ENCODE measurements at places on chromosomes 5 and 9. TPM values are rescaled to one million over a fixed set of nuclear protein-coding genes. Genes with fewer than 3 reads are reported as not detected.

Gene FOXD4L3
- not detected for total RNA-seq

Gene ZNF454
- not detected for total RNA-seq

Gene DNM1
- total RNA-seq = 55.8 TPM

Gene PGM5
- 0.67 TPM for total RNA-seq

Gene PLAC8L1
- total RNA-seq = 0.52 TPM

Gene ANXA6
- 235 TPM for total RNA-seq

Gene DDX4
- total RNA-seq = not detected

Gene CSF1R
- 0.19 TPM for total RNA-seq

Gene SLC35D2
- 34.3 TPM for total RNA-seq

GRCh38 chr9:32574858-32575257 lies 1.9 kb upstream of the NDUFB6 start:
- no peak overlapping the region for H3K4me3 ChIP-seq
- peaks cover 5% of the 10 kb centered on the region for H3K4me1 ChIP-seq
- H3K27me3 ChIP-seq = no peaks in the 10 kb centered on the region
- no peak for DNase-seq

DNA sequence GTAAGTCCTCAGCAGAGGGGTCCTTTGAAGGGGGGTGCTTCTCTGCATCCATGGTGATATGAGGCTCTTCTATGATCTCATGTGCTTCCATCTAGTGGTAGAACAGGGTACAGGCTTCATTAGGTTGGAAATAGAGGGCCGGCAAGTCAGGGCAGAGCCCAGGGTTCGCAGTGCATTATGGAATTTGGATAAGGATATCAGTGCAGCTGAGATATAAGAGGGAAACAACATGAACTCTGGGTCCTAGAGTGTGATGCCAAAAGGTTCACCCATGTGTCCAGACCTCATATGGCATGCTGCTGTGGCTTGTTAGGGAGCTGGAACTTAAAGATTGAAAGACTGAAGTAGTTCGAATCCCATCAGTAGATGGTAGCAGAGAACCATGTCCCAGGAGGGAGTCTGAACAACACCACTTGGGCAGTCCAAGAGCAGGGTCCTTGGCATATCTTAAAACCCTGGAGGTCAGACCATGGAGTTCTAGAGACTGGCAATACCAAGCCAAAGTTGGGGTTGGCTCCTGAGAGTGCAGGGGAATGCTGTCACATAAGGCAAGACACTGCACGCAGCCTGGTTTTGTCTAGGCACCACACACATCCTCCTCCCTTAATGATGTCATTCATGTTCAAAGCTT lies 2.3 kb downstream of the FAM221B start:
- H3K36me3 ChIP-seq = no peaks in the 10 kb centered on the region
- H3K27ac ChIP-seq = no peak overlapping the region
- no peaks in the 10 kb centered on the region for H3K27me3 ChIP-seq

GRCh38 chr9:136255166-136255538 lies 9.5 kb upstream of the QSOX2 start:
- no peaks in the 10 kb centered on the region for H3K27me3 ChIP-seq
- no peak overlapping the region for H3K4me3 ChIP-seq
- H3K4me1 ChIP-seq = peaks cover 3% of the 10 kb centered on the region
- H3K27ac ChIP-seq = no peak overlapping the region

- H3K27me3 ChIP-seq = no peaks in the 10 kb centered on the region
- no peak for DNase-seq
- no peaks in the 10 kb centered on the region for H3K4me1 ChIP-seq
- no peaks in the 10 kb centered on the region for H3K36me3 ChIP-seq
- no peak overlapping the region for H3K4me3 ChIP-seq
- H3K27ac ChIP-seq = no peak overlapping the region
These were observed 128.9 kb downstream of the SLF1 start for GRCh38 chr5:94747371-94747770.

GRCh38 chr5:1005249-1005851 lies 3.3 kb upstream of the NKD2 start:
- H3K27ac ChIP-seq = no peak overlapping the region
- H3K27me3 ChIP-seq = peaks cover 91% of the 10 kb centered on the region
- no peaks in the 10 kb centered on the region for H3K36me3 ChIP-seq
- no peak for DNase-seq
- no peaks in the 10 kb centered on the region for H3K4me1 ChIP-seq

- no peak overlapping the region for H3K4me3 ChIP-seq
- H3K27me3 ChIP-seq = no peaks in the 10 kb centered on the region
- H3K4me1 ChIP-seq = no peaks in the 10 kb centered on the region
- DNase-seq = no peak
- no peak overlapping the region for H3K27ac ChIP-seq
These were observed 45.6 kb downstream of the AOPEP start for GRCh38 chr9:94772144-94772543.

DNA sequence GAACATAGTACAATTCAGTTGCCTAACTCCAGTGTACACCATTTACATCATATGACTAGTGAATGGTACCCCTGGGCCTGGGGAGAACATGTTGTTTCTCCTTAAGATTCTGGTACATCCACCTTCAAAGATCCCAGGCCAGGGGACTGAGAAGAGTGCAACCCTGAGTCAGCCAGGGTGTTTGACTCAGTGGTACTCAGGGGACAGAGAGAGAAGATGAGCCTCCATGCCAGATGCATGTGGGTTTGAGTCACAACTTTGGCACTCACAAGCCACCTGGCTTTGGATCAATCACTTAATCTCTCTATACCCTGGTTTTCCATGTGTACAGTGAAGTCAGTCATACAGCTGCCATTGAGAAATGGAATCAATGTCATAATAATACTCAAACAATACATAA lies 53.7 kb downstream of the MAP1B start:
- DNase-seq = no peak
- peaks cover 67% of the 10 kb centered on the region for H3K36me3 ChIP-seq

- H3K27ac ChIP-seq = no peak overlapping the region
- H3K36me3 ChIP-seq = peaks cover 59% of the 10 kb centered on the region
- H3K4me1 ChIP-seq = no peaks in the 10 kb centered on the region
- DNase-seq = no peak
These were observed 280.8 kb downstream of the KIAA0825 start for GRCh38 chr5:94337617-94338016.

GRCh38 chr9:72041775-72042194 lies 18.6 kb downstream of the C9orf57 start:
- no peak overlapping the region for H3K27ac ChIP-seq
- no peak overlapping the region for H3K4me3 ChIP-seq
- no peaks in the 10 kb centered on the region for H3K4me1 ChIP-seq
- DNase-seq = no peak

GRCh38 chr5:150178262-150178661 lies 11.6 kb upstream of the SLC6A7 start:
- H3K4me3 ChIP-seq = no peak overlapping the region
- no peak for DNase-seq
- H3K4me1 ChIP-seq = no peaks in the 10 kb centered on the region
- peaks cover 12% of the 10 kb centered on the region for H3K27me3 ChIP-seq
- no peak overlapping the region for H3K27ac ChIP-seq
- no peaks in the 10 kb centered on the region for H3K36me3 ChIP-seq

- no peaks in the 10 kb centered on the region for H3K4me1 ChIP-seq
- no peak overlapping the region for H3K4me3 ChIP-seq
- no peaks in the 10 kb centered on the region for H3K27me3 ChIP-seq
- H3K27ac ChIP-seq = no peak overlapping the region
- DNase-seq = no peak
These were observed 210.4 kb upstream of the ELAVL2 start for GRCh38 chr9:24036459-24036858.

DNA sequence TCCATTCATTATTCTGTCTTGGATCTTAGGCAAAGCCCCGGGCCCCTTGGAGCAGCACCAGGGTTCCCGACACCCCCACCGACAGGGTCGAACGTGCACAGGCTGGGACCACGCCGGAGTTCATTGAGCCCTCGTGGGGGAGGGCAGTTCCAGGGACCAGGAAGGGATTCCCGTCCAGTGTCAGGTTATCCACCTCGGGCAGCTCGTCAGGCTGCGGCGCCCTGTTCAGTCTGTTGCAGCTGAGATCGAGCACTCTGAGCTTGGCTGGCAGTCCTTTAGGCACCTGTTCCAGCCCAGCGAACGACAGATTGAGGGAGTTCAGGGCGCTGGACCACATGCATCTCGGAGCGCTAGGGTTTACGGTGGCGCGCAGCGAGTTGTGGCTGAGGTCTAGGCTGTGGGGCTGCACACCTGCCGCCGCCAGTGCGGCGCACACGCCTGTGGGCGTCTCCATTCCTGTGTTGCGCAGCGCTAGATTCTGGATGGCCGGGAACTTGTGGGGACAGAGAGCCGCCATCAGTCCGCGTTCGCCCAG lies 1.1 kb downstream of the CD14 start:
- H3K36me3 ChIP-seq = no peaks in the 10 kb centered on the region
- peak overlapping the region; percentile 47 for H3K4me3 ChIP-seq
- H3K27ac ChIP-seq = no peak overlapping the region
- DNase-seq = no peak
